ENCODE measurements at places on chromosomes 1 and 21. TPM values are rescaled to one million over a fixed set of nuclear protein-coding genes. Genes with fewer than 3 reads are reported as not detected.

DNA sequence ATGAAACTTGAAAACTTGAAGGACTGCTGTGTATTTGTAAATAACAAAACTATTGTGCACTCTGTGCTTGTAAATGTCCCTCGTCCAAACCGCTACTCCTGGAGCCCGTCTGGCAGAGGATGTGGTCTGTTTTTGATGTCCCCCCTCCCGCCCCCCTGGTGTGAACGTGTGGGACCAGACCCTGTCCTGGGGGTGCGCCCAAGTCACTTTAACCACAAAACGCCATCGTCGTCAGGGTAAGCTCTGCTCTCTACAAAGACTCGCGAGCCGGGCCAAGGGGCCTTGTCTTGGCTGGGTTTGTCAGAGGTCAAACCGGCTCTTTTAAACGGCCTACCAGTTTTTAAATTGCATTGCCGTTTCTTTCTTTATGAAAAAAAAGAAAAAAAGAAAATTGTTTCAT is 87.4 kb upstream of the TMEM51 start:
- no peak for DNase-seq

Gene LAD1
- not detected for total RNA-seq

- DNase-seq = no peak
Observed at GRCh38 chr1:20873311-20873710, 86.2 kb upstream of the HP1BP3 start.

DNA sequence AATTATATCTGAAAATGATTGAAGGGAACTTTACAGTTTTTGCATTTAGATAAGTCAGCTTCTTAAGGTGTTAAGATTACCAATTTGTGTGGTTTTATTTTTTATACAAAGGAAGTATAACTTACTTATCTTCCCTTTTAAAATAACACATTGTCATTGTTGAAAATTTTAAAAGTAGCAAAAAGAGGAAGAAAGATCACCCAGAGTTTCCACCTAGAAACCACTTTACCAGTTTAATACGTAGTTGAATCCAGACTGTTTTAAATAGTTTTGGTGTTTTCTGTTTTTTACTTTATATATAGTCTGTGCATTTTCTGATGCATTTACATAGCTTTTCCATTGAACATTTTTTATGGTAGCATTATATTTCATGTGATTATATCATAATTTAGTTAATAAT is 6.1 kb downstream of the CCDC18 start:
- DNase-seq = no peak

- no peak for DNase-seq
Observed at GRCh38 chr1:211703812-211704537, 28.6 kb upstream of the NEK2 start.

Gene OR10J1
- total RNA-seq = not detected

DNA sequence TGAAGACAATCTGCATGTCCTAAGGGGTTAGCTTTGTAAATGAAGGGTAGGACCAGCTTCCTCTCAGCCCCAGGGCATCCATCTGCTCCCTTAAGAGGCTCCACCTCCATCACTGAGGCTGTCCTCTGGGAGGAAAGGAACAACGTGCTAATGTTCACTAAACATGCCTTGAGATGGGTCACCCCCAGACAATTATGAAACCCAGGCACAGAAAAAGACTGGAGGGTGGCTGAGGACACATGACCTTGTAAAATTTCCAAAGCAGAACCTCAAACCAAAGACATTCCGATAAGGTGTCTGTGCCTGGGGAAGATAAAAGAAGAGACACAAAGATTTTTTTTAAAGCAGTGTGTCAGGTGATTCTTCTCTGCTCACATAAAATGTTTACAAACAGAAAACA is 37.6 kb upstream of the ZNF124 start:
- no peak for DNase-seq

DNA sequence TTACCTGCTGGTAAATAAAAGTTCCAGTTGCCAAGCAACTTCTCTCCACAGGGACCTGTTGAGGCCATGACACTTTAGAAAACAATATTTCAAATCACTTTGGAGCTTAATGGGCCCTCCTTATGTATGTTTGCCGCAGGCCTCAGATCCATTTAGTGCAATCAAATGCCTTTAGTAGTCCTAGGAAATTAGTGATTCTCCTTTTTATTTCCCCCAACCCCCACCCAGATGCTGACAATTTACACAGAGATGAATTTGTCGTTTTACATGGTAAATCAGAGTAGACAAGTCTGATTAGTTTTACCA is 83.6 kb downstream of the CLIC4 start:
- DNase-seq = no peak

Gene NR5A2
- total RNA-seq = not detected

GRCh38 chr1:74530892-74531291 is 18.5 kb upstream of the LRRC53 start:
- DNase-seq = no peak

Data from fibroblast of lung (primary cell).